ENCODE measurements at places on chromosomes 16 and 17.
A peak's percentile ranks its signal among the peaks of the same experiment; 100 is the strongest.

GRCh38 chr16:61681124-61681523 is 355.1 kb downstream of the CDH8 start:
- DNase-seq, result no peak

DNA sequence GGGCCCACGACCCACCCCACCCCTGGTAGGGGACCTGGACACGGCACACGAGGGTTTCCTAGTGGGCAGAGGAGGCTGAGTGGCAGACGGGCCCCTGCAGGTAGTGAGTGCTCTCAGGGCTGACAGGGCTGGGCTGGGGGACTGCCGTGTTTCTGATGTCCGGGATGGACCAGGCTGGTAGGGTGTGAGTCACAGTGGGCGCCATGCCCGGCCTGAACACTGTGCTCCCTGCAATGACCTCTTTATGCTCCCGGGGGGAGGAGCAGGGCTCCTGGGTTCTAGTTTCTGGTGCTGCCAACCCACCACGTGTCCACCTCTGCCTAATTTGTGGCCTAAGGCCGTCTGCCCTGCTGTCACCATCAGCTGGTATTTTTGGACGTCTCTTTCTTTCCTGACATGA is 26.3 kb downstream of the ARHGAP23 start:
- DNase-seq, result no peak

DNA sequence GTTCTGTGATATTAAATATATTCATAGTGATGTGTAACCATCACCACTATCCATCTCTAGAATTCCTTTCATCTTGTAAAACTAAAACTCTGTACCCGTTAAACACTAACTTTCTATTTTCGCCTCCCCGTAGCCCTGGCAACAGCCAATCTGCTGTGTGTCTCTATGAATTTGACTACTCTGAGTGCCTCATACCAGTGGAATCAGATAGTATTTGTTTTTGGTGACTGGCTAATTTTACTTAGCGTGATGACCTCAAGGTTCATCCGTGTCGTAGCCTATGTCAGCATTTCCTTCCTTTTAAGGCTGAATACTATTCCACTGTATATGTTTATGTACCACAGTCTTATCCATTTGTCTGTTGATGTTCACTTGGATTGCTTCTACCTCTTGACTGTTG is 18.2 kb downstream of the CHD9 start:
- DNase-seq, result no peak

DNA sequence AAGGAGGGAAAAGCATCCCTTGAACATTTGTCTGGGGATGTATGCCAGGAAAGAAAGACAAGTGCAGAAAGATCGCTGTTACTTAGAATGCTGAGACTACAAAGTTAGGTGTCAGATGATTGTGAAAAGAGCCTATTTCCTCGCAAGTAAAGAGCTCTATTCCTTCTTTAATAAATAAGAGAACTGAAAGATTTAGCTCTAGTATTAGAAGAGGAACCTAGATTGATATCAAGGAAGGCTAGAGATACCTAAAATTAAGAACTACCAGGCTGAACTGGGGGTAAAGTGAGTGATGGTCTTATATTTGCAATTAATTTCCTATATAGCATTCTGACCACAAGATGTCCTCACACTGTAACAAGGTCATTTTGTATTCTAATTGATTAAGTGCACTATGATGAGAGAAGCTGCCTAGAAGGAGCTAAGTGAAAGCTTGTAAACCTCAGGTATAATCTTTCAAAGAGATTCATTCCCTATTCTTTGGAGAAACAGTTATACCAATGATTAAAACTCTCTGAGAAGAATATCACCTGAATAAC is 62.3 kb downstream of the SSH2 start:
- peak; percentile 7 for DNase-seq

- no peak for DNase-seq
These were observed 3.5 kb upstream of the UBALD2 start for GRCh38 chr17:76261421-76262215.

GRCh38 chr17:15351925-15352324 is 10.5 kb upstream of the TEKT3 start:
- no peak for DNase-seq

- DNase-seq, result no peak
These were observed 137.7 kb upstream of the CDH5 start for GRCh38 chr16:66228792-66229191.

DNA sequence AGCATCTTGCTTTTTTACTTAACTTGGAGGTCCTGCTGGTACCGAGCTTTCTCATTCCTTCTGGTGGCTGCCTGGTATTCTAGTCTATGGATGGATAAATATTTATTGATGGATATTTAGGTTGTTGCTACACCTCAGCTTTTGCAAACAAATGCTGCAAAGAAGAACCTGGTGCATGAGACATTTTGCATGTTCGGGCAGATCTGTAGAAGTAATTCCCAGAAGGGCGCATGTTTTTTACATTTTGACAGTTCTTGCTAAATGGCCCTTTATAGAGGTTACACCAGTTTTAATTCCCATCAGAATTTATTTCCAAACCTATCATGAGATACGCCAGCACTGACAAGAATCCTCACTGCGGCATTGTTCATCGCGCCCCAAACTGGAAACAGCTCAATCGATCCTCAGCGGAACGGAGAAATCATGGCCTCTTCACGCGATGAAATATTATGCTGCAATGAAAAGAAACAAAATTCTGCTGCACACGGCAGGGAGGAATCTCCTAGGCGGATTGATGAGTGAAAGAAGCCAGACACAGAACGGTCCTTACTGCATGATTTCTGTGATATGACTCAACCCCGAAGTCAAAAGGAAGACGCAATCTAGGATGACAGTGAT is 68.0 kb upstream of the CREBBP start:
- no peak for DNase-seq
